ENCODE measurements at places on chromosomes 16 and 17.

- no peak for DNase-seq
Measured at GRCh38 chr17:13503526-13503925, 98.2 kb downstream of the HS3ST3A1 start.

GRCh38 chr16:12197812-12198211 lies 221.3 kb downstream of the SNX29 start:
- DNase-seq: no peak

GRCh38 chr16:29737713-29738112 lies 8.1 kb downstream of the C16orf54 start:
- DNase-seq: no peak

DNA sequence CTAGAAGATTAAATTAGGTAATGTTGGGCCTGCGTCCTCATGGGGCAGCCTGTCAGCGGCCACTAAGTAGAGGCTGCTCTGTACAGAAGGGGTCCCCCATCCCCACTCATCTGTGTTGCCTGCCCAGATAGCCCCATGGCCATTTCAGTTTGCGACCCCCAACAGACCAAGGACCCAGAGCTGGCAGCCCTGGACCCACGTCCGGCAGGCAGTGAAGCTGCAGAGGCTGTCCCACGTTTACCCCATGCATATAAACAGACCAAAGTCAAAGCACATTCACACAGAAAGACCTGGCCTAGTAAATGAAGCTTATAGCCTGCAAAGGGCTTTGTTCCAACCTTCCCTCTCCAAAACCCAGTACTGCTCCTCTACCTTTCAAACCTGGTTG lies 4.6 kb downstream of the PDF start:
- no peak for DNase-seq

DNA sequence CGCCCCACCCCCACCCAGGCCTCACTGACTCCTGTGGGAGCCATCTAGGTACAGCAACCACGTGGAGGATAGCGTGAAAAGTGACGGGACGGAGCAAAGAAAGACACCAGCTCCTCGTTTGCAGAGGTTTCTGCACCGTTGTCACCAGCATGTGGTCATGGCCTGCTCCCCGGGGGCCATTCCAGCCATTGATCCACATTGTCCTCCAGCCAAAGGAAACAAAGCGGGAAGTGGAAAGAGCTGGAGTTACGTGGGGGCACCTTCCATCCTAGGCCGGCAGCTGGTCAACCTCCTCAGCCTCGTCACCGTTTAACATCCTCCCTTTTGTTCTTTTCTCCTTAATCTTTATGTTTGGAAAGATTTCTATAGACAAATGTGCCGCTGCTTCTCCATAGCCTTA lies 153.7 kb downstream of the RPTOR start:
- no peak for DNase-seq

- DNase-seq: no peak
Measured at GRCh38 chr16:79053577-79053976, 547.0 kb downstream of the MAF start.

DNA sequence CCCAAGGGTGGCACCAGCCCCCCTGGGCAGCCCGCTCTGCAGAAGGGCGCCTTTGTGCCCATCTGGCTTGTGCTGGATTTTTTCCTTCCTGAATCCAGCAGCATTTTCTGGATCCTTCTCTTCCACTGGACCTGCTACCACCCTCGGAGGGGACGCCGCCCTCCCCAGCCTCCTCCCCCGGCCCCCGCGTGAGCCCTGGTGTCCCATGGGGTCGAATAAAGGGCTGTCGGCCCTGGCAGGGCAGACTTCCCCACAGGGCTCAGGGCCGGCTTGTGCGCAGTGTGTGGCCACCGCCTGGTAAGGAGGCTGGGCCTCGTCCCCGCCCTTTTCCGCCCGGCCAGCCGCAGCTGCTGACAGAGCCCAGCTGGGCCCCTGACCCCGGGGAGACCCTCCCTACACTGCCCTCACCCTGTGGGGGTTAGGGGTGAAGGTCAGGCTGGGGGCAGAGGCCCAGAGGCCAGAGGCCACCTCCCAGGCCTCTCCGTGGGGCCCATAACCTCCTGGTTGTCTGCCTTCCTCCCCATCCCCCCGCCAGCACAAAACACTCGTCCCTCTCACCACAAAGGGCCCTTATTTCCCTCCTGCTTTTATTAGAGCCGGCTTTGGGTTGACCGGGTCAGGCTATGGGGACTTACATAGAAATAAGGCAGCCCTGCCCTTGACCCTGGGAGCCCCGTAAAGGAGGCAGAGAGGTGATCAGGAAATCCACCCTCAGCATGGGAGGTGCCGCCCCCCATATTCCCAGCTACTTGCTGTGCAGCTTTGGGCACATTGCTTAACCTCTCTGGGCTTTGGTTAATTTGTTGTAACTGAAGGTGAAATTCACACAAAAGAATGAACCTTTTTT lies 179.3 kb upstream of the CIBAR2 start:
- no peak for DNase-seq

GRCh38 chr17:39376434-39376833 lies 25.0 kb downstream of the FBXL20 start:
- DNase-seq: no peak

- DNase-seq: no peak
Measured at GRCh38 chr16:83198977-83199376, 572.2 kb downstream of the CDH13 start.

- DNase-seq: peak; percentile 5
Measured at GRCh38 chr16:14249291-14250032, 178.3 kb downstream of the MRTFB start.
